ENCODE measurements at places on chromosomes 6 and 20.

- DNase-seq: no peak
Observed at GRCh38 chr6:71134929-71135642, 153.5 kb upstream of the OGFRL1 start.

GRCh38 chr6:37979392-37980221 is 160.1 kb downstream of the ZFAND3 start:
- no peak for DNase-seq

GRCh38 chr6:160238761-160239751 is 19.6 kb downstream of the SLC22A2 start:
- no peak for DNase-seq

DNA sequence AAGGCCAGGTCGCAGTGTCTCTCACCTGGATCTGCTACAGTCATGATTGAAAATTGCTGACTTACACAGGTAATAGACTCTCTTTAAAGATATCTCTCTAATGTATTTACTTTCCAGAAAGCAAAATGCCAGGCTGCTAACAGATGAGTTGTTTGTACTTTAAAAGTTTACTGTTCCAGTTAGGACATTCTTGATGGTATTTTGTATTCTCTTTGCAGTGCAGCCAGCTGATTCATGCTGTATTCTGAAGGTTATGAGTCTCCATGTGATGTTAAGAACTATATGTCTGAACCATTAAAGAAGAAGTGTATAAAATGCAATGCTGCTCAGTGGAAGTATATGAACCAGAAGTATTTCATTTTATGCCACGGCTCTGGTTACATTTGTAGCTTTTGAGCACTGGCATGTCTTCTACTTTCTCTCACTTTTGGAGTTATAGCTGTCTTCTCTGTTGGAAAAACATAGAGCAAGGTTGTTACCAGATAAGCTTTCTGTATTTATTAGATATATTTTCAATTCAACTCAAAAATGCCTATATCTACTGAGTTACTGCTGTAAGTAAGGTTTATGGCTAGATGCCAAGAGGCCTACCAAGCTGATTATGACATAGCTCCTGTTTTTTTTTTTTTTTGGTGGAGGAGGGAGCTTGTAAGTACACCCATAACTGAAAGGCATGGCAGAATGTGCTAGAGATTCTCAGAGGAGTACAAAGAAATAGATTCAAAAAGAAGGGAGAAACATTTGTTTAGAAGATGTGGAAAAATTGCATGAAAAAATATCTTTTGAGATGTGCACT is 130.5 kb upstream of the MAN1A1 start:
- peak; percentile 56 for DNase-seq

DNA sequence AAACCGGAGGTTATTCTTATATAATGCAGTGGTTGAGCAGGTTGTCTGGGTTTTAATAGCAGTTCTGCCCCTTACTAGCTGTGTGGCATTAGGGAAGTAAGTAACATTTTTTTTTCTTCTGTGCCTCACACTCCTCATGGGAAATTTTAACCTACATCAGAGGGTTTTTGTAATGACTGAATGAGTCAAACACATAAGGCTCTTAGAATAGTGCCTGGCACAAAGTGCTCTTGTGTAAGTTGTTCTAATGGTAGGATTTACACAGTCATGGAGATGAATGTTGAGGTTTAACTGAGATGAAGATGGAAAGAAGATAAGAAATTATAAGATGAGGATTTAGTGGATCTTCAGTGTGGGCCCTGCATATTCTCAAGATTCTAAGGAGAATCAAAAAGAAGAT is 68.4 kb upstream of the PHIP start:
- no peak for DNase-seq

GRCh38 chr20:11155156-11155756 is 481.5 kb upstream of the JAG1 start:
- DNase-seq: no peak

DNA sequence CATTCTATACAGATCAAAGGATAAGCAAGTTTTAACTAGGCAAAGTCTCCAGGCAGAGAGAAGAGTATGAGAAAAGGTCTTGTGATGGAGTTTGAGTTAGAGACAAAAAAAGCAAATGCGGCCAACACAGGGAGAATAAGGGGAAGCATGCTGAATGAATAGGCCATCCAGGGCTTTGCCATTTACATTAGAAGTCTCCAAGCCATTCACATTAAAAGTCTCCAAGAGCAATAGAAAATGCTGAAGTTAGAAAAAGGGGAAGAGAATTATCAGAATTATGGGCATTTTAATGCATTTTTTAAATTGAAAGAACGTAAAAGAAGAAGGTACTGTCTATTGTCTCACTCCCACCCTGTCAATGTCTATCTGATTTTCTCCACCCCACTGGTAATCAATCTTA is 49.4 kb downstream of the PDSS2 start:
- DNase-seq: no peak

GRCh38 chr6:163626073-163626867 is 211.8 kb downstream of the QKI start:
- DNase-seq: no peak

GRCh38 chr6:15551798-15552197 is 111.0 kb downstream of the DTNBP1 start:
- no peak for DNase-seq

- DNase-seq: no peak
Observed at GRCh38 chr6:63859528-63859927, 223.9 kb downstream of the PHF3 start.

DNA sequence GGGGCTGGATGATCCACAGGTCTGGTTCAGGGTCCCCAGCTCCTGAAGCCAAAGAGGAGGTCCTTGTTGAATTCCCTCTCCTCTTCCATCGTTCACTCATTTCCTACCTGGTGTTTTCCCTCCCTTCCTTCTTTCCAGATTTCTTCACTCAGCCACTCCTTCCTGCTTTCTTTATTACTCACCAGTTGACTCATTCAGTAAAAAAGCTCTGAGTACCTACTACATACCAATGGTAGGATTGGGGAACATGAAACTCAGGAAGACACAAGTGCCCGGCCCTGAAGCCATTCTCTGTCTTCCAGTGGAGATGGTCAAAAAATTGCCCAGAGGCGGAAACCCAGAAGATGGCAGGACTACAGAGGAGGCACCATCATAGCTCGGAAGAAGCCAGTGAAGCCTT is 11.9 kb upstream of the NSFL1C start:
- no peak for DNase-seq

DNA sequence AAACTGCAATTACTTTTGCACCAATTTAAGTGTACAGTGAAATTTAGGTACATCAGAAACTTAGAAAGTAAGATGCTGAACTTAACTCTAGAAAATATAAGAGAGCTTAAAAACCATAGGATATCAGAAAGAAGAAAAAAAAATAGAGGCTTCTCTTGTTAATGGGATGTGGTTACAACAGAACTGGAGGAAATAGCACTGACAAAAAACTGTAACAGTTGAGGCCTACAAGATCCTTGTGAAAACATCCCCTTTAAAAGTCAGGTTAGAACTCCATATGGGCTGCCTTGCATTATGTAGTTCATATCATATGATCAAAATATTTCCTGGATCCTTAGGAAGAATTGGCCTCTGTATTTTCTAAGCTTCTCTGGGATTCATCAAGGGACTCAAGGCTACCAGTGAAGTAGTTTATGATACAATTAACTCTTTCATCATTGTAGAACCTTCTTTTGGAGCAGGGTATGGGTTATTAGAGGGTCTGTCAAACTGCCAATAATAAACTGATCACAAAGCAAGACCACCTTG is 24.8 kb downstream of the MTCL3 start:
- DNase-seq: no peak

GRCh38 chr20:44869471-44869870 is 16.0 kb upstream of the YWHAB start:
- DNase-seq: no peak

- DNase-seq: no peak
Observed at GRCh38 chr6:87897663-87898062, 150.0 kb upstream of the SPACA1 start.

GRCh38 chr6:42404484-42404883 is 47.2 kb downstream of the TRERF1 start:
- DNase-seq: peak; percentile 80

- peak; percentile 67 for DNase-seq
Observed at GRCh38 chr6:44593539-44593944, 206.0 kb downstream of the CDC5L start.

- DNase-seq: peak; percentile 23
Observed at GRCh38 chr6:149990661-149991471, 27.1 kb downstream of the ULBP1 start.

DNA sequence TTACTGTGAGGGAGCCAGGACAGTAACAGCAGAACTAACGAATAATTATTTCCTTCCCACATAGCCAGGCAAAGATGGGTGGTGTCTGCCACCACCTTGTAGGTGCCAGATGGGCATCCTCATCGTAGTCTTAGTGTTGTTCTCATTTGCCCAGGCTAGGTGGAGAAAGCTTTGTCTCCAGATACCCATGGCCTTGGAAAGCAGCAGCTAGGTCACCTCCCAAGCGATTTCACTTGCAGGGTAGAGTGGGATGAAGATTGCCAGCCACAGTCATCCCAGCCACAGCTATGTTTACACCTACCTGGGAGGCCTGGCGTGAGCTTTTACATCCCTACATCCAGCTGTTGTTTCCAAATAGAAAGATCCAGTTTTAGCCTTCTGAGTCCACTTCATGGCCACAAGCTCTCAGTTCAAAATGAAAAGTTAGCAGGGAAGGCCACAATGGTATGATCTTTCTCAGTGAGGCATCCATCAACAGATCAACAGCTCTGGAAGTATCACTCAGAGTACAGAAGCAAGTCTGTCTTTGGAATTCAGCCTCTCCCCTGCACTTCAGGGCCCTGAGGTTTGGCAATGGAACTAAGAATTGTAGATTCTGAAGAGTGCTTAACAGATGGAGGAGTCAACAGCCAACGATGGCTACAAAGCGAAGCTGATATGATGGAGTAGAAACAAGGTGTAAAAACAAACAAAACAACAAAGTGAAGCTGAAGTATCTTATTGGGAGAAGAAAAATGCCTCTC is 11.0 kb upstream of the SNRPC start:
- DNase-seq: no peak

GRCh38 chr20:39588148-39588757 is 626.1 kb downstream of the DHX35 start:
- DNase-seq: no peak
